IMR-90 (cell line): ENCODE measurements at places on chromosomes 3 and 15.
A peak's percentile ranks its signal among the peaks of the same experiment; 100 is the strongest.

DNA sequence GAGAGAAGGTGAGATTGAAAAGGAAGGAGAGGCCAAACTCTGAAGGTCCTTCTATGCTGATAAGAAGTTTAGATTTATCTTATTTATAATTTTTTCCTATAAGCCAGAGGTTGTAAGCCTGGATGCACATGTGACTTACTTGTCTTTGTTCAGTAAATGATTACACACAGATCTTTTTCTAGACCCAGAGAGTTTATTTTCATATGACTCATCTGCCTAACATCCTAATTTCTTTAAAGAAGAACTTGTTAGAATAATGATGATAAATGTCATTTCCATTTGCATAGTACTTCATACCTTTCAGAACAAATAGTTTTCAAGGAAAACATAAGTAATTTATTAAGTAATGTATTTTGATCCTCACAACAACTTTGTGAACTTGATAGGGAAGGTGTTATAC, 434.8 kb upstream of the DPH6 start:
- peak; percentile 72 for DNase-seq

- DNase-seq = no peak
These were observed 202.7 kb downstream of the CGGBP1 start for GRCh38 chr3:87856126-87856525.

DNA sequence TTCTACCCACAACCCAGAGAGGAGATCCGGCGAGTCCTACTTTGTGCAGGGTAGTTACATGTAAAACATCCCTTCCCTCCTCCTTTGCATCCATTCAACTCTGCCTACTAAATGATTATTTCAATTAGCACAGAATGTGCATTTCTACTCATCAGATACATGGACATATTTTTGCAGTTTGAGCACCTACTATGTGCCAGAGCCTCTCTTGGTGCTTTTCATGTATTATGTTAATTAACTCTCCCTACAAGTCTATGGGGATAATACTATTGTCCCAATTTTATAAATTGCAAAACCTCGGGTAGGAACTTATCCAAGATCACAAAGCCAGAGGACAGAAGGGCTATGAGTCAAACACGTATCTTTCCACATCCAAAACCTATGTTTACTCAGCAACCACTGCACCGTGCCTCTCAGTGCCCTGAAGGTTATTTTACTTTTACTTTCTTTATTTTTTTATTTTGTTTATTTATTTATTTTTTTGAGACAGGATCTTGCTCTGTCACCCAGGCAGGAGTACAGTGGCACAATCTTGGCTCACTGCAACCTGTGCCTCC, 432.8 kb downstream of the MAGI1 start:
- DNase-seq = no peak

GRCh38 chr15:68471541-68471940, 39.6 kb upstream of the ITGA11 start:
- peak; percentile 12 for DNase-seq

- no peak for DNase-seq
These were observed 61.4 kb downstream of the CHCHD6 start for GRCh38 chr3:126765187-126766069.

DNA sequence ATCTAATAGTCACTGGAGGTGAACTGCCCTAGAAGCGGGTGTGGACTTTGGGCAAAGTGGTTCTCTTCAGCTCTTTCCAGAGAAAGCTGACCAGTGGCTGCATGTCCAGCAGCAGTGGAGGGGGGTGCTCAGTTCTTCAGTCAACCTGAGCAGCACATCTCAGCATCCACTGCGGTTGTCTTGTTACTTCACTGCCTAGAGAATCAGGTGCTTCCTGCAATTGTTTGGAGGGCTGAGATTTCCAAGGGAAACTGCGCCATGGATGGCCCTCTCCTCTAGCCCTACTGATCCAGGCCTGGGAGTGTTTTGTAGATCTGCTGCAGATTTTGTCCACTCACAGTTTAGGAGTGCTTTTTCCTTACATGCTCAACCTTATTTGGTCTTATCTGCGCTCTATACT, 65.6 kb upstream of the CFAP161 start:
- no peak for DNase-seq

DNA sequence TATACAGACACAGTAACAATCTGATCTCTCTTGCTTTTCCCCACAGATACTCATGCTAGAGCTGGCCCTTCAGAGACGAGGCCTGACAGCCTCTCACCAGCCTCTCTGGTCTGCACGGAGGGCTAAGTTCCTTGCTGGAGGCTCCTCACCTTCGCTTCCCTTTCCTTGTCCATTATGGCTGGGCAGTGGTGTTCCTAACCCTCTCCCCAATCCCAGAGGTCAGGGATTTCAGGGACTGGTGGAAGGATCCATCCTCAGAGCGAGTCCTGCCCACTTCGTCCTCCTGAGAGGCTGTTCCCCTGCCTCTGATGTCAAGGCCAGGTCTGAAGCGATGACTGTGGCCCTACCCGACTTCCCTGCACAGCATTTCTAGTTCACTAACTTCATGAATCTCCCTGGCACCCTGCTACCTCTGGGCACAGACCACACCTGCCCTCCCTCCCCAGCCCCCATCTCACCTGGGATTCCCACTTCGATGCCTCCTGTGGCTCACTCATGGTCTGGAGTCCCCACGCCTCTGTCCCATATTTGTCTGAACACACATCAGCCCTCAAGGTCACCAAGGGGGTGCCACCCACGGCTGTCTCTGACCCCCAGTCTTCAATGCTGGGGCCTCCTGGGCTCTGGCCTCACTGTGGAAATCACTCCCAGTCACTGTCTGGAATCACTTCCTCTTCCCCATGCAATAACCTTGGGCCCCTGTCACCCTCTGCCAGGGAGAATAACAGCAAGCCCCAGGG, 124.9 kb upstream of the PRR20G start:
- DNase-seq = no peak

GRCh38 chr3:42507761-42508335, 5.4 kb downstream of the VIPR1 start:
- DNase-seq = no peak

DNA sequence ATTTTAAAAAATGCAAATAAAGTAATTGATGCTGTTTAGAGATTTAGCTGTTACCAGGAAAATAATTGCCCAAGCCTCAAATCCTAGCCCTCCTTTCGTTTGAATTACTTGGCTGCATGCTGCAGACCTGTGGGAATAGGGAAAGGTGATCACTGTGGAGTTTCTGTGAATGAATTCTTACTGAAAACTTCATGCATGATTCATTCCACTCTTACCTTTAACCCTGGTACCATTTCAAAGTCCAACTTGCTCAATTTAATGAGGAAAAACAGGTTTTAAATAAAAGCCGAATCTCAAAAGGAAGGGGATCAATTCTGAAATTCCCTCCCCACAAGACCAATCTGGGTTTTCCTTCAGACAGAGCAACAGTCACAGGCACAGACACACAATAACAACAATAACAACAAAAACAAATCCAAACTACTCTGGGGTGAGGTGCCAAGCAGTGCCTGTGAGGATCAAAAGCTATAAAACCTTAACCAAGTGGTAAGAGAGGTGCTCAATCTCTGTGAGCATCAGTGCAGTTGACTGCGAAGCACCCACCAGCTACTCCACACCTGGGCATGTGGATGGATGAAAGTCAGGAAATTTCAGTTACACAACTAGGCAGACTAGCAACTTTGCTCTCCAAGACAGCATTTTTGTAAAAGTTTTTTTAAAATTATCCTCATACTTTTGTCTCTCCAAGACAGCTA, 200.8 kb downstream of the CNTN3 start:
- no peak for DNase-seq

DNA sequence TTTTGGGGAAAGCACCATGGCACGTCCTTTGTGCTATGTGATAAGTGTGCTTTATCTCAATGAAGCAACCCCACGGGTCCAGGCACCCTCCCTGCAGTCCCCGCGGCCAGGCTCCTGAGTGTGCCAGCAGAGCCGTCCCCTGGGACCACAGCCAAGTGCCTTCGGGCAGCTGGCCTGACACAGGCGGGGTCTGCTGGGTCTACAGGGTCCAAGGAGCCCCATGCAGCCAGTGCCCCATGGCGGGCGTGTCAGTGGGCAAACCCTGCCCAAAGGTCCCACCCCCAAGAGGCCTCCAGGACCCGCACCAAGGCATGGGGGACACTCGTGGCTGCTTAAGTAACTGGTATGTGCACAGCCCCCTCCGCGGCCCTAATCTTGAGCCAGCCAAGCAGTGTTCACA, 35.3 kb downstream of the KLHL25 start:
- DNase-seq = no peak

GRCh38 chr15:52503788-52504496, 24.7 kb downstream of the MYO5A start:
- DNase-seq = peak; percentile 86

DNA sequence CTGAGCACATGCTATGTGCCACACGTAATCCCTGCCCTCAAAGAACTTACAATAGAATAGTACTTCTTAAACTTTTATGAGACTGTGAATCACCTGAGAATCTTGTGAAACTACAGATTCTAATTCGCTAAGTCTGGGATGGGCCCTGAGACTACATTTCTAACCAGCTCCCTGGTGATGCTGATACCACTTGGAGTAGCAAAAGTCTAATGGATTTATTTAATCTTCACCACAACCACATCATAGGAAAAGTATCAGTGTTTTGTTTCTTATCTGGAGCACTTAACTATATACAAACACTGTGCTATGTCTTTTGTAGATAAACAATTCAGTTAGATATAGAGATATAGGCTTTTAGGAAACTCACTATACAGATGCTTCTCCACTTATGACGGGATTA, 23.8 kb upstream of the TCF12 start:
- DNase-seq = no peak

DNA sequence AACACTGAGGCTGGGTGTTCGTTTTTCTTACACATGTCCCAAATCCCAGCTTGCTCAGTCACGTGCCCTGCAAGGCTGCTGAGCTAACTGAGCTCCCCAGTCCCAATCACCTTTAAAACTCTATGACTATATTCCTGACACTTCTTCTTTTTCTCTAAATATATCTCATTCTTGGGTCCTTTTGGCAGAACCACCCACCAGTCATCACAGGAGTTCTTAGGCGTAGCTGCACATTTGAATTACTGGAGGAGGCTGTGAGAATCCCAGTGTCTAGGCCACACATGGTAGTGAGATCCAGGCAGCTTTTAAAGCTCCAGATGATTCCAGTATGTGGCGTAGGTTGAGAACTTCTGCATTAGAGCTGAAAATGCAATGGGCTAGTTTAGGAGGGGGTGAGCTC, 66.3 kb downstream of the ST8SIA2 start:
- DNase-seq = no peak

DNA sequence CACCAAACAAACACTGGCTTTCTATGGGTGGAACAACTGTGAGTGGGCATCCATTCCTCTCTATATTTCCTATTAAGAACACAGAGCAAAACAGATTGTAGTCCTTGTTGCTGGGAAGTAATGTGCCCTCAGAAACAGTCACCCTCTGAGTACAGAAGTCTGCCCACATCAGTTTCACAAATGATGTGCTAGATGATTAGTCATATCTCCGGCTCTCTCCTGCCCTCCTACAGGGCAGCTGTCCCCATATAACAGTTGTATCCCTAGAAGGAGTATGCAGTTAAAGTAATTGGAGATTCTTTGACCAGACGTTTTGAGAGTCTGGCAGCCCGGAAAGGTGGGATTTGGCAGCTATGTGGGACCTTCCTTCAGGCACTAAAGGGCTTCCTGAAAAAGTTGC, 159.9 kb downstream of the APBA2 start:
- peak; percentile 73 for DNase-seq

DNA sequence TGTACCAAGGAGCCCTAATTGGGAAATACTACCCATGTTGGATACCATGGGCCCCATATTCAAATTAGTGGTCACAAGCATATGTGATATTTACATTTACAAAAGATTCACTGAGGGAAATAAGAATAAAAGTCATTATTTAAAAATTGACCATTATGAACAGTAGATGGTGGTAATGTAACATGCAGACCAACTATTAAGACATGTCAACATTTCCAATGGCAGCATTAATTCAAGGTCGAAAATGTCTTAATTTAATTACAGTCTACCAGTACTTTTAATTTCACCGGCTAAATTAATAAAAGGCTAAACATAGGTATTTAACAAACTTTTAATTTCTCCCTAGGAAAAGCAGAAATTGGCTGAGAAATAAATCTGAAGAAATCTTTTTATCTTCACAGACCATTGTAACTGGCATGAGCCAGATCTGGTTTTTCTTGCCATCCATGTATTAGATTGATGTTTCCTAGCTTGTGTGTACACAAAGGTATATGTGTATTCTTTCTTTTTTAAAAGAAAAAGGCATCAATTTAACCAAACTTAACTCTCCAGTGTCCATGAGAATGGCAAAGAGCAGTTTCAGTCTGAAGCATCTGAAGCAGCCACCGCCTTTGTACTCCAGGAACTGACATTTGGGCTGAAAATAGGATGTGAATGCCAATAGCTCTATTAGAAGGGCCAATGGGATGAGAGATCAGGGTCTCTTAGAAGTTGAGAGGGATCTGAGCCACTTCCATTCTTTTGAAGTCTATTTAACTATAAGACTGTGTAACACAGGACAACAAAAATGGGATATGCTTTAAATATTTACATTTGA, 26.6 kb downstream of the NEK11 start:
- DNase-seq = peak; percentile 1

- no peak for DNase-seq
These were observed 61.5 kb downstream of the IQSEC1 start for GRCh38 chr3:13011573-13012220.

GRCh38 chr3:7397097-7397496, 536.2 kb downstream of the GRM7 start:
- DNase-seq = no peak

DNA sequence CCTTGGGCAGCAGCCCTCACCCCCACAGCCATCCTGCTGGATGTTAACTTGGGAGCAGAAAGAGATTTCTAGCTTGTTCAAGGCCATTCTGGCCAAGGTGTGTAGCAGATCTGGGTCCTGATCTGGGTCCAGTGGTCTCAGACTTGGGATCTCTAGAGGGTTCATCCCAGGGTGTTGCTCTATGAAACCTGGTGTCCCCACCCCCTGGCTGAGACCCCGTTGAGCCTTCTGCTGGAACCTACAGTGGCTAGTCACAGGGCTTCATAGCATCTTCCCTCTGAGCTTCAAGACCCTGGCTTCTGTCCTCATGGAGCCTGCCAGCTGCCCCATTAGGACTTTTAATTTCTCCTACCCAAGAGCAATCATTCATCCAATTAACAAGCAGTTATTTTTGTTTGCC, 64.3 kb downstream of the EPHB1 start:
- no peak for DNase-seq

GRCh38 chr15:40339621-40339945, 1.2 kb downstream of the CCDC9B start:
- DNase-seq = no peak

- no peak for DNase-seq
These were observed 558 bp upstream of the NCEH1 start for GRCh38 chr3:172711454-172711795.

GRCh38 chr3:123258811-123259420, 57.2 kb downstream of the SEC22A start:
- peak; percentile 69 for DNase-seq

DNA sequence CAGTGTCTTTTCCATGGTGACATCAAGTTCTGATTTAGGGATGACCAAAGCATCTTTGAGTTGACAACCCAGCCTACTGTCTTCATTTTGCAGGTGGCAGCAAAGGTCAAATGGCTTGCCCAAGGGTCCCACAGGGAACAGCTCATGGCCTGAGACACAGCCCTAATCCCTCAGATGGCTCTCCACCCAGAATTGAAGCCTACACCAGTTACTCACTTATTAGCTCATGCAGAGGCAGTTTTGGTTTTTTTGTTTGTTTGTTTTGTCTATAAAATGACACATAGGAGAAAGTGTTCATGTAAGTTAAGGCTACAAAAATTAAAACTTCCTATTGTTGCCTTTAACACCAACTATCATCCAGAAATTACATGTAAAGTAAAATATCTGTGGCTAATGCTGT, 167.9 kb downstream of the OSBPL10 start:
- DNase-seq = no peak
